ENCODE measurements at places on chromosomes 12 and 14.

- H3K4me1 ChIP-seq = no peaks in the 10 kb centered on the region
- no peaks in the 10 kb centered on the region for H3K36me3 ChIP-seq
- H3K27ac ChIP-seq = peak overlapping the region; percentile 34
- H3K27me3 ChIP-seq = no peaks in the 10 kb centered on the region
- no peak overlapping the region for H3K4me3 ChIP-seq
These were observed 19.1 kb downstream of the BCL7A start for GRCh38 chr12:122040579-122041386.

DNA sequence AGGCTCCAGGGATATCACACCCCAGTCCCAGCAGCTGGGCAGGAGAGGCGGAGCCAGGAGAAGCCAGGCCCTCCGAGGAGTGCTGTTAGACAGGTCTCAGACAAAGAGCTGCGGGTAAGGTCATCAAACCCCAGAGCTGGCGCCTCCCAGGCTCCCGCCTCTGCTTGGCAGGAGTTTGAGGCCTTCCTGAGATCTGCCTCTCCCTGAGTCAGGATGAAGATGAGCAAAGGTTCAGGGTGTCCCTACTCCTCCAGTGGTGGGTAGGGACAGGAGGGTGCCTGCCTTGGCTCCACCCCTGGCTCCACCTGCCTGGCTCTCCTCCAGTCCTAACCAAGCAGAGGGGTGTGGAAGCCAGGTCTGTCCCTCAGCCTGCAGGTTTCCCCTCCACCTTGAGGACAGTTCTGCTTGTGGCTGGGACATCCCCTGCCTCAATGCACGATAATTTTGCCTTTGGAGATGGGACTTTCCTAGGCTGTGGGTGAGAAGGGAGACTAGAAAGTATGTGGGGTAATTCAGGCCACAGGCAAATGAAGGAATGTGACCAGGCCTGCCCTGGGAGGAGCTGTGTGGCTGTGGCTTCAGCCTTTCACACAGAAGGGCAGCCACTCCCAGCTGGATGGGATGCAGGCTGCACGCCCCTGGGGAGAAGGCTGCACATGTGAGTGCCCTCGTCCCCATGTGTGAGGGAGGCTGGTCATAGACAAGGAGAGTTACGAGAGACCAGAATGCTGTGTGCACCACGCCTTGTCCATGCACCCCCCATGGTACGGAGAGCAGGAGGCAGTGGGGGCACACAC, 2.2 kb downstream of the PLEKHG6 start:
- no peak for DNase-seq
- peaks cover 25% of the 10 kb centered on the region for H3K4me1 ChIP-seq
- no peak overlapping the region for H3K27ac ChIP-seq

DNA sequence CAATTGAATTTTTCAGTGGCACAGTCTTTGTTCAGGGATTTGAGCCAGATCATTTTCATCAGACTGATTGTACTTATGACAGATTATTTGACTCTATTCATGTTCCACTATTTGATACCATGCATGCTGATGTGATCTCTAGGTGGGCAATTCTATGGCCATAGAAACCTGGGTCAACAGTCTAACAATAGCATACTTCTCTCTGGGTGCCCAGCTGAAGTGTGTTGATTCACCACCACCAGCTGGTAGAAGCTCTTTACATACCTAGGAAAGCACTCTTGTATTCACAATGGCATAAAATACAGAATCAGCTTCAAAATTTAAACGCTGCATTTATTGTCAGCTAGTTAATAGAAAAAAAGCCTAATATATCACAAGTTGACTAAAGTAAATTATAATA, 90.2 kb upstream of the TMTC2 start:
- no peaks in the 10 kb centered on the region for H3K4me1 ChIP-seq
- no peak for DNase-seq
- H3K27me3 ChIP-seq = no peaks in the 10 kb centered on the region
- no peaks in the 10 kb centered on the region for H3K36me3 ChIP-seq

DNA sequence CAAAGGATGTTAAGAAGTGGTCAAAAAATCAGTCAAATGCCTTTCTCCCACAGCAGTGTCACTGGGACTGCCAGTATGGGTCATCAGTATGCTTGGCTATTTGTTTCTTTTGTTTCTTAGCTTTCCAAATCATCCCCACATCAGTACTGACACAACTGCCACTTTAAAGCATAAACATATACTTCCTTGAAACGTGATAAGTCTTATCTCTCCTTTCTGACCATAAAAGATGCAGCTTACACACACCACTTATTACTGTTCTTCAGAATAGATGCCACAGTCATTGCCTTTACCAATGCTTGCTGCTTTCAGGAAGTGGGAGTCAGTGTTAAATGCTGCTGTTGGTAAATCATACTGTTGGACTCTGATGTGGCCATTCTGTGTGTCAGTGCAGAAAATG, 18.6 kb upstream of the GARIN2 start:
- H3K36me3 ChIP-seq = no peaks in the 10 kb centered on the region
- no peaks in the 10 kb centered on the region for H3K4me1 ChIP-seq
- no peak overlapping the region for H3K27ac ChIP-seq
- H3K4me3 ChIP-seq = no peak overlapping the region

DNA sequence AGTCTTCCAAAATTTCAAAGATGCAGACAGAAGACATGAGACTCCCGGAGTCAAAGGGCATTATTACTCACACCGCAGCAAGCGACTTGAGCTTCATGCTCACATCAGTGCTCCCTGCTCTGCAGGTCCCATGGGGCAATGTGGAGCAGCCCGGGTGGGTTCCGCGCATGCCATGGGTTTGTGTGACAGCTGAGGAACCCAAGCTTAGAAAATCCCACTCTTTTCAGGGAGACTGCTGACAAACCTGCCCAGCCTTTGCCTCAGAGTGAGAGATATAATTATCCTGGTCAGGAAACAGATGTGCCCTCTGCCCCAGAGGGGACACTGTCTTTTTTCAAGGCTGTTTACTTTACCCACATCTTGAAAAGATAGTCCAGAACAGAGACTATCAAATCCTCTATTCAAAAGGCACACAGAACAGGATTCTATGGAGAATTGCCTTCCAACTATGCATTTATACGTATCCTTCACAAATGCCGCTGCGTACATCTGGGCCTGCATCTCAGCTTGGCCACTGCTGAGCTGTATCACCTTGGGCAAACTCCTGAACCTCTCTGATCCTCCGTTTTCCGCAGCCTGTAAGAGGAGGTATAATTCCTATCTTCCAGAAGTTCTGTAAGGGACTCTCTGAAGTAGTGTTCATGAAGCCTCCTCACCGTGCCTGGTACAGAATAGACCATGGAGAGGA, 16.0 kb downstream of the C14orf132 start:
- no peak overlapping the region for H3K4me3 ChIP-seq
- no peak overlapping the region for H3K27ac ChIP-seq
- DNase-seq = no peak
- H3K27me3 ChIP-seq = no peaks in the 10 kb centered on the region
- peaks cover 4% of the 10 kb centered on the region for H3K36me3 ChIP-seq

- H3K4me1 ChIP-seq = no peaks in the 10 kb centered on the region
- no peak for DNase-seq
- H3K27ac ChIP-seq = no peak overlapping the region
- H3K4me3 ChIP-seq = no peak overlapping the region
These were observed 66.2 kb upstream of the BCL2L14 start for GRCh38 chr12:12004524-12004923.

GRCh38 chr12:110246636-110247339, 34.3 kb upstream of the ATP2A2 start:
- no peak for DNase-seq
- no peaks in the 10 kb centered on the region for H3K27me3 ChIP-seq
- no peak overlapping the region for H3K4me3 ChIP-seq
- H3K27ac ChIP-seq = no peak overlapping the region

DNA sequence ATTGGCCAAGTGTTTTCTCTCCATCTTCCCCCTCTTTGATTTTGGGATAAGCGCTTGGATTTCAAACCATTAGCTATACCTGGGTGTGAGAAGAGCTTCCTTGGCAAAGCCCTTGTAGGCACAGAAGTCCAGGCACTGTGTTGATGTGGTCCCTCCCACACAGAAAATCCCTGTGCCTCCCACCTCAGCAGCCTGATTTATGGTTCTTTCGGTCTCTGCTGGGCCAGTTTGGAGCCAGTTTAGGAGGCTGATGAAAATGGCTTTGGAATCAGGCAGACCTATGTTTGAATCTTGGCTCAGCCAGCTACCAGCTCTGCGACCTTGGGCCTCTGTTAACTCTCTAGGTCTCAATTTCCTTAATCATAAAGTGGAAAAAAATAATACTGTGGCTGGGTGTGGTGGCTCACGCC, 9.6 kb upstream of the IFT81 start:
- no peak overlapping the region for H3K27ac ChIP-seq
- no peaks in the 10 kb centered on the region for H3K4me1 ChIP-seq
- H3K36me3 ChIP-seq = no peaks in the 10 kb centered on the region
- no peaks in the 10 kb centered on the region for H3K27me3 ChIP-seq
- DNase-seq = no peak

DNA sequence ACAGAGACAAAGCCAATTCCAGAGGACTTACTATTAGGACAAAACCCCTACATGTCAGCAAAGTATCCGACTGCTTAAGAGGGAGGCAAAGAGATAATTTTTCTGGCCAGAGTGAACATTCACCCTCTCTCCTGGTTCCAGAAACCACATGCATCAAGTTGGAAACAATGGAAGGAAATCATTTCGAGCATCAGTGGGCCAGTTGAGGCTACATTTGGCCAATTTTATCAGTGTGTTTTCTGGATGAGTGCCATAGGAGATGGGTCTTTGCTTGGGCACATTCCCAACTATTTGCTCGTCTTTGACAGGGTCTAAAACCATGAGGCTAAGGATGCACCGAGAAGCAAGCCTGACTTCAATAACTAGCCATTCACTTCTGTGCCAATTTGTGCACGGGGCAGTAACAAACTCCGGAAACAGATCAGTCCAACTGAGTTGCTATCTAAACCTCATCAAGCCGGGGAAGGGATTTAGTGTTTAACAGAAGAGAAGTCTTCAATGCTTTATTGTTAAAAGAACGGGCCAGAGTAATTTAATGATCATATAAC, 17.4 kb downstream of the EGLN3 start:
- no peaks in the 10 kb centered on the region for H3K4me1 ChIP-seq
- H3K27ac ChIP-seq = no peak overlapping the region
- H3K27me3 ChIP-seq = no peaks in the 10 kb centered on the region
- DNase-seq = no peak

- no peak for DNase-seq
- H3K36me3 ChIP-seq = no peaks in the 10 kb centered on the region
- peaks cover 17% of the 10 kb centered on the region for H3K27me3 ChIP-seq
- peak within 1 kb of the TSS; percentile 84 for H3K4me3 ChIP-seq
- peaks cover 8% of the 10 kb centered on the region for H3K4me1 ChIP-seq
These were observed at the start of gene CCDC88C for GRCh38 chr14:91417120-91417982. Gene CCDC88C, minus strand, starts transcription at chr14:91417820. Its CDS starts 130 bp downstream, at chr14:91417690.

DNA sequence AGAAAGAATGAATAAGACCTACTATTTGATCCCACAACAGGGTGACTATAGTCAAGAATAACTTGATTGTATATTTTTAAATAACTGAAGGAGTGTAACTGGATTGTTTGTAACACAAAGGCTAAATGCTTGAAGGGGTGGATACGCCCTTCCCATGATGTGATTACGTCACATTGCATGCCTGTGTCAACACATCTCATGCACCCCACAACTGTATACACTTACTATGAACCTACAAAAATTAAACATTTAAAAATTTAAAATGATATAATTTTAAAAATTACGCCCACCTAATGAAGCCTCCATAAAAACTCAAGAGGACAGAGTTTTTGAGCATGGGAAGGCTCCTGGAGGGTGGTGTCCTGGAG, 94.5 kb downstream of the SCARB1 start:
- no peak for DNase-seq
- H3K27me3 ChIP-seq = no peaks in the 10 kb centered on the region
- no peak overlapping the region for H3K4me3 ChIP-seq
- H3K36me3 ChIP-seq = no peaks in the 10 kb centered on the region
- H3K4me1 ChIP-seq = no peaks in the 10 kb centered on the region
- no peak overlapping the region for H3K27ac ChIP-seq

DNA sequence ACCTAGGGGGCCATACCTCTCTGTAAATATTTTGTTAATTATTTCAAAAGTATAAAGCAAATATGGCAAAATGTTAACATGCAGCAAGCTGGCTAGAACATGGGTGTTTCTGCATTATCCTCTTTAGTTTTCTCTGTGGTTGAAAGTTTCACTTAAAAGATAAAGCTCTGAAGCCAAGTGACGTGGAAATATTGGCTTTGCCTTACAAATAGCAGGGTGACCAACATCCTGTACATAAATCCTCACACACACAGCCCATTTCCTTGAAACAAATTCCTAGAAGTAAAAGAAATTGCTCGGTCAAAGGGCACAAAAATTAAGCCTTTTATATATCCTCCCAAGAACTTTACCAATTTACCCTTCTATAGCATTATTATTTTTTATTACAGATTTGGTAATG, 10.6 kb upstream of the VWF start:
- no peak overlapping the region for H3K27ac ChIP-seq
- H3K4me3 ChIP-seq = no peak overlapping the region
- H3K36me3 ChIP-seq = no peaks in the 10 kb centered on the region
- no peak for DNase-seq
- H3K4me1 ChIP-seq = peaks cover 3% of the 10 kb centered on the region

DNA sequence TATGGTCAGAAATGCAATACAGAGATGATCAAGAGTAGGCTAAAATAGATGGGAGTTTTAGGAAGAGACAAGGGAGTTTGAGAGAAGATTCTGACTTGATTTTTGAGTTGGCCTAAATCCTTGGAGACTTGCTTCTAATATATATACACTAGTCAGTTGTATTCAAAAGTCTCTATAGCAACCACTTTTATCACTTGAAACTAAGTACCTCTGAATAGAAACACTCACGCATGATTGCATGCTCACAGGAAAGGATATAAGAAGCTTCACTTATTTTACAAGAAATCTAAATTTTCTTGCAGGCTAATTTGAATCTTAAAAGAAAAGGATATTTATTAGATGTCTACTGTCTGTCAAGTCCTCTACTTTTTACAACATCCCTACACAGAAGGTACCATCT, 316.8 kb downstream of the SNAPC1 start:
- H3K27ac ChIP-seq = no peak overlapping the region
- DNase-seq = no peak
- no peaks in the 10 kb centered on the region for H3K36me3 ChIP-seq
- H3K4me1 ChIP-seq = no peaks in the 10 kb centered on the region

DNA sequence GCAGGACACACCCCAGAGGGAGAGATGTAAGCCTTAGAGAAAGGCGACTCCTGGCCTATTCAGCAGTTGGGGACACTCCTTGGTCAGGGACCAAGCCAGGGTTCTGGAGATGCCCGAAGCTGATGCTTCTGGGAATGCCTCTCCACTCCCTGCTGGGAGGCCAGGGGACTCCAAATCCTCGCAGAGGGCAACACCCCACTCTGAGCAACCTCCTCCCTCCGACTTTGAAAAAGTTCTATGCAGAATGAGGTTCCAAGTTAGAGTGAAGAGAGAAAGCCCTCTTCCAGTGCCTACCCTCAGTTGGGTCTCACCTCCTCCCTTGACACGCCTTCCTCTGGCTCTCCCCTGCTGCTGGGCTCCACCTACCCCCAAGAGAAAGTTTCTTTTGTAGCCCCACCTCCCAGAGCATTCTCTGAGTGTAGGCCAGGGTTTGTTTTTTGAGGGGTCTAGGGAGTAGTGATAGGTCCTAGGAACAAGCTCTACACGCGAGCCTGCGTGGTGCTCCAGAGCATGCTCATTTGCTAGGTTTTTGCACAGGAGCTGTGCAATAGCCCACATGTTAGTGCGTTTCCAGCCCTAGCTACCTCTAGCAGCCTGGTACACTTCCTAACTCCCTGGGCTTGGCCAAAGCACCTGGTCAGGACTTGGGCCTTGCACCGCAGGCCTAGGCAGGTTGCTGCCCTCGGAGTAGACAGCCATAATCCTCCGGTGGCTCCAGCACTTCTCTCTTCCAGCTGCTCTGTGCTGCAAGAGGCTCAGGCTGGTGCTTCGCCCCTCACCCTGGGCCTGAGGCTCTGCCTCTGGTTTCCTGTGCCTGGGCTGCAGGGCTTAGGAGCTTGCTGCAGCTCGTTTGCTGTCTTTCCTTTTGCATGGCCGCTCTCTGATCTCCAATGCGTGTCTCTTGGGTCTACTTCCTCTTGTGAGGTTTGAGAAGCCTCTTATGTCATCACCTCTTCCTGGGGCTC, 590 bp upstream of the CEBPE start:
- H3K36me3 ChIP-seq = no peaks in the 10 kb centered on the region
- no peak overlapping the region for H3K4me3 ChIP-seq
- H3K27me3 ChIP-seq = peaks cover 7% of the 10 kb centered on the region
